CD4-positive, alpha-beta T cell (primary cell): ENCODE measurements at places on chromosomes 7 and 10. TPM values are rescaled to one million over a fixed set of nuclear protein-coding genes. Genes with fewer than 3 reads are reported as not detected.

Gene SNX8
- 4.2 TPM for total RNA-seq

Gene OR6B1
- not detected for total RNA-seq

Gene CLRN3
- not detected for total RNA-seq

DNA sequence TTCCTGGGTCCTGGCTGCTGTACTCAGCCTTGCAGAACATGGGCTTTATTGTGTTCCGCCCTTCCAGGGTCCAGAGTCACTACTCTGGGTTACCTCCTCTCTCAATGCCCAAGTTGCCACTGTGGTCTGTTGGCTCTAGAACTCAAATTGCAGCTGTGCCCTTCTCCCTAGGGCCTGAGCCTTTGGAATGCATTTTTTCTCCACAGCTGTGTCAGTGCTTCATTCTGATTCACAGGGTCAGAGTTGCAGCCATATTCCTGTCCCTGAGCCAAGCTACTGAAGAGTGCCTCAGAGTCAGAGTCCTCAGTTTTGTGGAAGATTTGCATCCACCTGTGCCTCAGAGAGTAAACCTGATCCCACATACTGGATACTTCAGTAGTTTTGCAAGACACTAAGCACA, 167.5 kb downstream of the ITGB1 start:
- H3K27me3 ChIP-seq: no peaks in the 10 kb centered on the region
- DNase-seq: no peak
- H3K36me3 ChIP-seq: no peaks in the 10 kb centered on the region
- no peak overlapping the region for H3K4me3 ChIP-seq

DNA sequence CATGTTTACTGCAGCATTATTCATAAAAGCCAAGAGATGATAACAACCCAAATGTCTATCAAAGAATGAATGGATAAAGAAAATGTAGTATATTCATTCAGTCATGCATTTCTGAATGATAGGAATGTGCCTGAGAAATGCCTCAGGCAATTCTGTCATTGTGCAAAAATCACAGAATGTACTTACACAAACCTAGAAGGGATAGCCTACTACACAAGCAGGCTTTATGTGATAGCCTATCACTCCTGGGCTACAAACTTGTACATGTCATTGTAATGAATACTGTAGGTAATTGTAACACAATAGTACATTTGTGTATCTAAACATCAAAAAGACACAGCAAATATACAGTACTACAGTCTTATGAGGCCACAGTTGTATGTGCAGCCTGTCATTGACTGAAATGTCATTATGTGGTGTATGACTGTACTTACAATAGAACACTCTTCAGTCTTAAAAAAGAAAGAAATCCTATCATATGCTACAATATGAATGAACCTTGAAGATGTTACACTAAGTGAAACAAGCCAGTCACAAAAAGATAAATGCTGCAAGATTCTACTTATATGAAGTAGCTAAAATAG, 141.8 kb upstream of the GPR22 start:
- no peak overlapping the region for H3K27ac ChIP-seq
- no peak overlapping the region for H3K4me3 ChIP-seq
- H3K4me1 ChIP-seq: no peaks in the 10 kb centered on the region
- no peak for DNase-seq

Gene SH2D4B
- 0.16 TPM for total RNA-seq

GRCh38 chr10:126749015-126749655, 78.6 kb upstream of the C10orf90 start:
- no peaks in the 10 kb centered on the region for H3K4me1 ChIP-seq
- no peak overlapping the region for H3K4me3 ChIP-seq
- no peaks in the 10 kb centered on the region for H3K36me3 ChIP-seq
- DNase-seq: peak; percentile 9
- H3K27me3 ChIP-seq: no peaks in the 10 kb centered on the region
- H3K27ac ChIP-seq: no peak overlapping the region

Gene ANKRD61
- not detected for total RNA-seq

DNA sequence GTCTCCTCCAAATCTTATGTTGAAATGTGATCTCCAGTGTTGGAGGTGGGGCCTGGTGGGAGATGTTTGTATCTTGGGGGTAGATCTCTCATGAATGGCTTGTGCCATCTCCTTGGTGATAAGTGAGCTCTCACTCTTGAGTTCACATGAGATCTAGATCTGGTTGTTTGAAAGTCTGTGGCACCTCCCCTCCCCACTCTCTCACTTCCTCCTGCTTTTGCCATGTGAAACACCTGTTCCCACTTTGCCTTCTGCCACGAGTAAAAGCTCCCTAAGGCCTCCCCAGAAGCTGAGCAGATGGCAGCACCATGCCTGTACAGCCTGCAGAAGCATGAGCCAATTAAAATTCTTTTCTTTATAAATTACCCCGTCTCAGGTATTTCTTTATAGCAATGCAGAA, 23.5 kb downstream of the TMEM229A start:
- DNase-seq: no peak
- no peak overlapping the region for H3K27ac ChIP-seq
- no peaks in the 10 kb centered on the region for H3K4me1 ChIP-seq
- no peaks in the 10 kb centered on the region for H3K27me3 ChIP-seq
- no peaks in the 10 kb centered on the region for H3K36me3 ChIP-seq
- H3K4me3 ChIP-seq: no peak overlapping the region

GRCh38 chr10:78335371-78335690, 301.7 kb downstream of the RPS24 start:
- no peak overlapping the region for H3K4me3 ChIP-seq
- no peak for DNase-seq
- H3K27me3 ChIP-seq: no peaks in the 10 kb centered on the region

- no peaks in the 10 kb centered on the region for H3K4me1 ChIP-seq
- H3K27ac ChIP-seq: no peak overlapping the region
- DNase-seq: peak; percentile 41
- H3K36me3 ChIP-seq: no peaks in the 10 kb centered on the region
Observed at GRCh38 chr7:145036604-145037405, 201.0 kb upstream of the TPK1 start.
